ENCODE measurements at places on chromosomes 5 and 9.

DNA sequence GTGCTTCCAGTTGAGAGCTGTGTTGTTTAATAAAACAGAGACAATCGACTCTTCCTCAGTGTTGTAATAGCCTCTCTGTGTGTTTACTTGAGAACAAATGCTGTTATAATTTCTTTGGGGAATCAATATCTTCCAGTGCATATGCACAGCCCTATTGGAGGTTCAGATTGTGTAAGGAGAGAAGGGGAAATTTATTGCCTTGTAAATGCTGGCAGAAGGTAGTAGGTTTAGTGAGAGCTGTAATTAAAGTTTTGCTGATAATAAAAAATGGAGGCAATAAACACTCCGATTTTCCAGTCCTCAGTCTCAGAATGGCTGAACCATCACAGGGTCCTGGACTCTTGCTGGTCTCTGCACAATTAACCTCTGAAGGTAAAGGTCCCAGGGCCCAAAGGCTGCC, 128.3 kb downstream of the C5orf15 start:
- DNase-seq = no peak

DNA sequence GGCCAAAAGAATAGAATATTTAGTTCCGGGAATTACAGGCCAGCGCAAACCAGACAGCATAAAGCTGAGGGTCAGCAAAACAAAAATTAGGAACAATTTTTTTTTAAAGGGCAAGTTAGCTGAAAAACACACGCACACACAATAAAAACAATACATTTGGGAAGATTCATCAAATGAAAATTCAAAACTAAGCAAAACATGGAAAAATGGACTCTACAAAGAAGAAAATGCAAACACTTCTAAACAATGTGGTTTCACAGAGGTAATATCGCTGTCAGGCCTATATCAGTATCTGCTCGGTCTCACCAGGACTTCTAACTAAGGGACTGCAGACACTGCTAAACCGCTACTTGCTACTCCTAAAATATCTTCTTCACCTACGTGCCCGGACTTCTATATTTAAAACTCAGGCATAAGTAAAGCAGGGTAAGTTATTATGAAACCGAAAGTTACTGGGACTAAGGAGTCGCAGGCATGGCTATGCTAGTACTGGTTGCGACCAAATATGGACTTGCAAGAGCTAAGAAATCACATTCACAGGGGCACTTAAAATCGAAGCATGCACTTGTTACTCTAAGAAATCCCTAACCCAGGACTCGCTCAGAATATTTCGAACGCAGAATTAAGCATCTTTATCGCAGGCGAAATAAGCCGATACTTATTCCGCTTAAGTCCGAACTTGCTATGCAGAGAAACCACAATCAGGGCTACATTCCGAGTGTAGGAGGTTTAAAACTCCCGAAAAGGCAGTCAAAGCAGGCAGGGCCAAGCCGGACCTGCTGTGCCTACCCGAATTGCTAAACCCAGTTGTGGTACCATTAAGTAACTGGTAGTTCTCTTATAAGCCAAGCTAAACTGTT, 2.3 kb downstream of the ANXA2R start:
- DNase-seq = no peak

- DNase-seq = no peak
Measured at GRCh38 chr5:39946356-39947045, 521.7 kb upstream of the DAB2 start.

DNA sequence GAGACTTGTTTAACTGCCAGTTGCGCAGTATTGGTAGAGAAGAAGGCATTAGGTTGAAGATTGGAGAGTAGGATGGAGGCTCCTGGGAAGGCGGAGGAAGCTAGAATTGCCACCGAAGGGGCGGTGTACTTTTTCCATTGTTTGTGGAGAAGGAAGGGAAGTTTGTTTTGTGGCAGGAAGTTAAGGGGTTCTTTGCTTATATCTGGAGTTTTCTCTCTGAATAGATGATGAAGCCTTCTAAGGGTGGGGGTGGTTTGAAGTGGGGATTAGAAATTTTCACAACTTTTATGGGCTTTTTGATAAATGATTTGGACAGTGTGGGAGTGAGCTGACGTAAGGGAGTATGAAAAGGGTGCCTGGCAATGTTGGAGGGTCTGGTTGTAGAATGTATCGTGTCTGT, 59.3 kb downstream of the SNX30 start:
- no peak for DNase-seq

DNA sequence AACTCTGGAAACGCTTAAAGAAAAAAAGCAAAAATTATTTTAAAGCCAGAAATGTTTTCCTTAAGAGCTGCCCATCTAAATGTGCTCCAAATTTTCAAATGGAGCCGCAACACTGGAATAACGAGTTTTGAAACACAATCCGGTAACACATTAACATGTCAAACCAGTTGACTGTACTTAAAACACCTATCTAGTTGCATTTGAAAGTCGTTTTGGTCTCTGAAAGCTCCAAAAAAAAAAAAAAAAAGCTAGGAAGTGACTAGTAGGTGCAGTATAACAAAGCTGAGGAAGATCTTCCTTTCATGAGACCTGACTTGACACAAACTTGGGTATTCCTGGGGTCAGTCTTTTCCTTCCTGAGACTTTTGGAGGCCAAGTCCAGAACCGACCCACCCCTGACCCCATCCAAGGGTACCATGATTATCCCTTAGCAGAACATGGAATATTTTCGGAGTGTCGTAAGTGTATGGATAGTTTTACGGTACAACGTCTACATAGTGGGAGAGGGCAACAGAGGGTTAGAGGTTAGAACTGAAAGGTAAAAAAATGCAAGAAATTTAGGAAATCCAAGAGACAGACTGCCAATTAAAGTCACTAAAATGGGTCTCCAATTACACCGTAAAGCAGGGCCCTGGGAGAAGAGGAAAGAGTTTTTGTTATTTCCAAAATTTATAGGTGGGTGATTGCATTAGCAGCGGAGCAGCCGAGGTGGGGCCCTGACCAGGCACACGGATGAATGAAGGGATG, 812 bp downstream of the CETN3 start:
- no peak for DNase-seq

DNA sequence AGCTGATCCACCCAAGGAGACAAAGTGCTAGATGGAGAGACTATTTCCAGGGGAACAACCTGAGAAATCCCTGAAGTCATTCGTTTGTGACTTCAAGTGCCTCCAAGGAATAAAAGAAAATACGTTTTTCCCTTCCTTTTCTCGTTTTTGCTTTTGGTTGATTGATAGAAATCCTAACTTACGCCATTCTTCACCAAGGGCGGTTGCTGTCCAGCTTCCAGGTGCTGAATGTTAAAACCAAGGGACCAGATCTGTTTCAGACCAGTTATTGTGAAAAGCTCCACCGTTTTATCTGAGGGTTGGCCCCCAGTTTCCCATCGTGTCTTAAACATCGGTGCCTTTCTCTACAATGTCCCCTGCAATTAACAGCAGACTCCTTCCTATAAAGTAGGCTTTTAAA, 600.7 kb upstream of the SGCD start:
- DNase-seq = peak; percentile 59

DNA sequence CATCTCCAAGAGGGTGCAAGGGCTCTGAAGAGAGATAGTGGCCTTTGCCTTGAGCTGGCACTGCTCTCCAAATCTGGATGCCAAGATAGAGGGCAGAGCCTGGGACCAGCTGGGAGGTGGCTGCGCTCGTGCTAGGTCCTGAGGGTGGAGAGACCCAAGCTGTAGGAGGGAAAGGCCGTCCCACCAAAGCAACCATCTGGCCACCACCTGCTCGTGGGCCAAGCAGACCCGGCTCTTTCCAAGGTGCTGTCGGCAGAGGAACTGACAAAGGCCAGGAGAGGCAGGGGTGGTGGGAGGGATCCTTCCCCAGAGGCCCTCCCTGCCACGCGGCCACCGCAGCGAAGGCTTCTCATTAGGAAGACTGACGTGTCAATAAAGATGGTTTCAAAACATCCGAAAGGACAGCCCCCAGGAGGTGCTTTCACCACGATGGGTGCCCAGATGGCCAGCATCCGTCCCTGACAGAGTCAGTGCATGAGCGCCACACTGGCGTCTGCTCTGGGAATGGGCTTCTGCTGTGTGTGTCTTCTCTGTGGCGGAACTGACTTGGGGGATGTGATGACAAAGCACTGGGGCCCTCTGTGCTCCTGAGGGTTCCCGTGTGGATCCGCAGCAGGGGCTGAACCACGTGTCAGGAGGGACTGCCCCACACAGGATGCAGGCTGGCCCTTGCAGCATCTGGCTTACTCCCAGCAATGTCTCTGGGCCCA, 213.5 kb downstream of the FANCC start:
- DNase-seq = no peak

- DNase-seq = no peak
Measured at GRCh38 chr5:143207058-143207457, 196.4 kb downstream of the NR3C1 start.

GRCh38 chr5:160438316-160439204, 16.9 kb downstream of the PTTG1 start:
- peak; percentile 43 for DNase-seq

GRCh38 chr5:159668556-159668955, 247.7 kb upstream of the ADRA1B start:
- no peak for DNase-seq
